ENCODE measurements at places on chromosomes 7 and 10.

DNA sequence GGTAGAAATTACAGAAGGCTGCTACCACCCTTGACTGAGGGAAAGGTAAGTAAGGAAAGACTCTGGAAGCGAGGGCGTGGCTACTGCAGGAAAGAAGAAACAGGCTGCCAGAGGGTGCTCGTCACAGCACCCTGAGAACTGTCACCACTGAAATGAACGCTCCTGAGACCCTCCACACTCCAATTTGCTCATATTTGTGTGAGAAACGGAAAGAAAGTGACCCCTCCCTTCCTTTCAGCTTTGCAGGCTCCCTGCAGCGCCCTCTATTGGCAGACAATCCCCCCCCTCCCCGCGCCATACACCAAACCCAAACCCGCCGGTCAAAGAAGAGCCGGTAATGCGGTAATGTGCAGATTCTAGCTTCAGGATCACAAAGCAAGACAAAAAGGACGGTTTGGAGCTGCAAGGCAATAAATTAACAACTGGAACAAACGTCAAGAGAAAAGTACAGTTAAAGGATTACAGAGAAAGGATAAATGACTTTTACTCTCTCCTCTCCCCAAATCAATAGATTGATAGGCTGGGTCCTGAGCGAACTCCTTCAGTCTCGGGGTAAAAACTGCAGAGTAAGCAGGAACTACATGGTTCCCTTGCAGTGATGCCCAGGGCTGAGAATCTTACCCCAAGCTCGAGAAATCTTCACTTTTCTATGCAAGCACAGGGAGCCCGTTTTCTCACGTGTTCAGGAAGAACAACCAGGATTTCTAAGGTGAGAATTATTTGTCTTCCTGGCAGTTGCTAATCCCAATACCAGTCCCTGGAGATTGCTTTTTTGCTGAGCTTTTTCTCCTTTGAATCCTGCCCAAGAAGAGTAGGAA is 47.6 kb downstream of the STEAP1B start:
- DNase-seq: no peak

DNA sequence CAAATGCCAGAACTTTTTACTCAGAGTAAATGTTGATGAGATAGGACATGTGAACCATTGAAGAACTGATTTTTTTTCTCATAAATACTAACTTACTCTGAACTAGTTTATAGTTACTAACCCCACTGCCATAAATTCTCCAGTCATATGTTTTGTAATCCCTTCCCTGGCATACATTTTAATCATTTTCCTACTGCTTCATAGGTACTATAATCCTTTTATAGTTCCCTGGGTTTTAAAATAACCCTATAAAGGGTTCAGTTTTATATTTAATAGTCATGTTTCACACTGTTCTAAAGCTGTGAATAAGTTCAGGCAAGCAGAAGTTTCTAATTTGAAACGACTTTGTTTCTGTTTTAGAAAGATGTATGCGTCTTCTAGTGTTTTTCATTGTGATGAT is 28.9 kb downstream of the CNNM2 start:
- DNase-seq: no peak

GRCh38 chr10:13700473-13701144 is 113.8 kb downstream of the PRPF18 start:
- no peak for DNase-seq

DNA sequence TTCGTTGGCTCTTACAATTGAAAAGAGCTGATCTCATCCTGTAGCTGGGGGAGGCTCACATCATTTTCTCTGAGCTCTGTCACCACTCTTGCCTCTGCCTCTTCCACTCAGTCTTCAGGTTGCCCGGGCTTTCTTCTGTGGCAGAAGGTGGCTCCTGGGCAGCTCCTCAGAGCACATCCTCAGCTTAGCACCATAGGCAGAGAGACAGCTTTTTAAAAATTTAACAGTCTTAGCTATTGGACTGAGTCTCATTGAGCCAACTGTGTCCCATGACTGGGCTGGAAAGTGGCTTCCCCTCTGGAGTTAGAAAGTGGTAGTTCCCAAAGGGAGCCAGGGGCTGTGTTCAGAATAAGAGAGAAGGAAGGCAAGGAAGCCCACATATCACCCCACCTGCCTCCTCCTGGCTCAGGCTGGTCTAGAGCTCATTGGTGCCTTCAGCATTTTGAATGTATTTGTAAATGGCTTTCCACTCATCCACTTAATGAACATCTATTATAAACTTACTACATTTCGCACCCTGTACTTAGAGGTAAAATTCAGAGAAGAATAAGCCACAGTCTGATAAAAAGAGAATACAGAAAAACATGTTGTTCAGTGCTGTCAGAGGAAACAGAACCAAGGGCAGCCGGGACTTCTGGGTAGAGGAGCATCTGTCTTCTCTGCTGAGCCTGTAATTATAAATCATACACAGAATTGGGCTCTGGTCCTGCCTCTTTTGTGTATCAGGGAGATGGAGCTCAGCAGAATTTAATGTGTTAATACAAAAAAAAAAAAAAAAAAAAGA is 119.3 kb downstream of the WDFY4 start:
- no peak for DNase-seq

DNA sequence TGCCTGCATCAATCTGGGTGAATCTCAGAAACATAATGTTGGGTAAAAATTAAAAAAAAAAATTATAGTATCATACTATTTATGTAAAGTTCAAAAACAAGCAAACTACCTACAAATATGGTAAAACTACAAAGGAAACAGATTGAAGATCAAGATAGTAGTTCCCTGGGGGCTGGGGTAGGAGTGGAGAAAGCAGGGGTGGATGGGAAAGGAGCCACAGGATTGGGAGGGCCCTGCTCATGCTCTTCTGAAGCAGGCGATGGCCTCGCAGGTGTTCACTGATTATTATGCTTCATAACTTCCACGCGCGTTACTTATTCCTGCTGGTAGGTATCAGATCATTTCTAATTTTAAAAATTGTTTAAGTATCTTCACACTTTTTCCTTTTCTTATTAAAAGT is 96.0 kb upstream of the GATA3 start:
- no peak for DNase-seq

DNA sequence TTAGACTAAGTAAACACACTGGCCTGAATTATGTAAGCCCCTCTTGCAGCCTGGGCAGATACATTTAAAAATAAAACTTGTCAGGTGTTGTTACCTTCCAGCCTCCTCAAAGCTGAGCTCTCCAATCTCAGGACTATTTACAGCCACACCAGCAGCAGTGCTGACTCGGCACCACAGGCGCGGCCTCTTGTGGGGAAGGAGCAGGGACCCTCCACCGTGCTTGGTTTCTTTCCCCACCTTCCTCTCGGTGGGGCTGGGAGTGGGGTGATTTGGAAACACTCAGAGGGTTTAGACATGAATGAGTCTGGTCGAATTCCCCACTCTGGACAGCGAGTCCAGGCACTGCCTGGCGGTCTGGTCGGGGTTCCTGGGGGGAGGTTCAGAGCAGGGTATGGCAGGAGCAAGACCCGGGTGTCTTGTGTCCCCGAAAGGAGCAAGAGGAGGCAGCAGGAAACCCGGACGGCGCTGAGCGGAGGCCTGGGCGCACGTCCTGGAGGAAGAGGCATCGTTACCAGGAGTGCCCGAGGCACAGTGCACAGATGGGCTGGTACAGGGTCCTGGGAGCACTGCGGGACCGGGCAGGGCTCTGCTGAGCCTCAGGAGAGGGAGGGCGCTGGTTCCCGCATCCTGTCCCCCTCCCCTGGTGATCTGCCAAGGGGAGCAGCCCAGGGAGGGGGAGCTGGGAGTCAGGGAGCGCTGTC is 29.2 kb upstream of the CFAP46 start:
- DNase-seq: no peak

- no peak for DNase-seq
Observed at GRCh38 chr10:123750901-123751300, 84.7 kb downstream of the GPR26 start.

DNA sequence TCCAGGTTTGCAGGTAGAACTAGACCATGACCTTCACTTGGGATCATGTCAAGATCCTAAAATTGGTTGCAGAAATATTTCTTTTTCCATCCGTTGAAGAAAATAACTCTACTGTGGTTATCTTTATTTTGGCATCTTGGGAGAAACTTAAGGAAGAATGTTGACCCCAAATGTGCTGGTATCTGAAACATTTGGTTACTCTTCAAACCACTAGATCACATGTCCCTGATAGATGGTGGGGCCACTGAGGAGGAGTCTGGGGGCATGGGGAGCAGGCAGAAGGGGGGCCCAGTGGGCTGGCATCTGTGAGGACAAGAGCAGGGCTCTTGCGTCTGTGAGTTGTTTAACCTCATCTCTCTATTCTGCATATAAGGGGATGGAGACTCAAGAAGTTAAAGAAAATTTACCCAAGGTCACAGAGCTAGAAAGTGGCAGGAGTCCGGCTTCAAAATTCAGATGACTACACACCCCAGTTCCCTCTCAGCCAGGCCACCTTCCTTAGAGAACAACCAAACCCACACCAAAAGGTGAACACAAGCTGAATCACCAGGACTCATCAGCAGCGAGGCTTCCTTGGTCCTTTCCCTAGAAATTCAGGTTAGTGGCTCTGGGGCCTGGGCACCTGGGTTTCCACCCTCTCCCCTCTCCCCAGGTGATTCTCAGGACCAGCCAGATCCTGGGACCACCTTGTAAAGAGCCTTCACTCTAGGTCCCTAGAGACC is 40.6 kb upstream of the SRGN start:
- no peak for DNase-seq

DNA sequence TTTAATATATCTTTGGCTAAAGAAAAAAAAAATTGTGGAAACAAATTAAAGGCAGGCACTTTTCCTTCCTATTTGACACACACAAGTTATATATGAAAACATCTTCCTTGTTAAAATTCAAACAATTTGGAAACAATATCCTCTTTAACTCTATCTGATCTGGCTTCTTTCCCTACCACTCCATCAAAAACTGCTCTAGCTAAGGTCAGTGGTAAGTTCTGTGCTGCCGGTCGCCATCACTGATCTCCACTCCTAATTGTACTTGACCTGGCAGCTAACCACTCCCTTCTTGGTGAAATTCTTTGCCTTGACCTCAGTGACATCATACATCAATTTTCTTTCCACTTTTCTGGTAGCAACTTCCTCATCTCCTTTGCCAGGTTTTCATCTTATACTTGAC is 47.9 kb upstream of the MRLN start:
- DNase-seq: no peak

GRCh38 chr7:91082852-91083495 is 181.3 kb upstream of the FZD1 start:
- no peak for DNase-seq

DNA sequence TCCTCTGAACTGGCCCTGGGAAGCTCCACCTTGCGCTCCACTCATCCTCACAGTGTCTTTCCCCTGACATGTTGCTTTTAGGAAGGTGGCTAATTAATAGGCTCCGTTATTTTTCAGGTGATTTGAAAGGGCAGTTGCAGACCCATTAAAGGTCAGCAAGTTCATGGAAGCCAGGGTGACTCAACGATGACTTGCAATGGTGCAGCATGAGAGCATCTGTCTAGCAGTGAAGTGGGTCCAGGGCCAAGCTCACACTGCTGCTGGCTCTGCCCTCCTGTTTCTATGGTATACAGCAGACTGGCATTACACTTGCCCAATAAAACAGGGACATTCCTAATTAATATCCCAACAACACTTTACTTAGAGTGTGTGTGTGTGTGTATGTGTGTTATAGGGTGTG is 68.8 kb upstream of the WDR11 start:
- DNase-seq: no peak

- DNase-seq: no peak
Observed at GRCh38 chr10:66827353-66827752, 98.5 kb upstream of the LRRTM3 start.

- no peak for DNase-seq
Observed at GRCh38 chr10:102770792-102771191, 27.0 kb downstream of the WBP1L start.

GRCh38 chr7:99976626-99977025 is 795 bp upstream of the AZGP1 start:
- no peak for DNase-seq

- DNase-seq: no peak
Observed at GRCh38 chr7:5779141-5779540, 2.3 kb downstream of the RNF216 start.

DNA sequence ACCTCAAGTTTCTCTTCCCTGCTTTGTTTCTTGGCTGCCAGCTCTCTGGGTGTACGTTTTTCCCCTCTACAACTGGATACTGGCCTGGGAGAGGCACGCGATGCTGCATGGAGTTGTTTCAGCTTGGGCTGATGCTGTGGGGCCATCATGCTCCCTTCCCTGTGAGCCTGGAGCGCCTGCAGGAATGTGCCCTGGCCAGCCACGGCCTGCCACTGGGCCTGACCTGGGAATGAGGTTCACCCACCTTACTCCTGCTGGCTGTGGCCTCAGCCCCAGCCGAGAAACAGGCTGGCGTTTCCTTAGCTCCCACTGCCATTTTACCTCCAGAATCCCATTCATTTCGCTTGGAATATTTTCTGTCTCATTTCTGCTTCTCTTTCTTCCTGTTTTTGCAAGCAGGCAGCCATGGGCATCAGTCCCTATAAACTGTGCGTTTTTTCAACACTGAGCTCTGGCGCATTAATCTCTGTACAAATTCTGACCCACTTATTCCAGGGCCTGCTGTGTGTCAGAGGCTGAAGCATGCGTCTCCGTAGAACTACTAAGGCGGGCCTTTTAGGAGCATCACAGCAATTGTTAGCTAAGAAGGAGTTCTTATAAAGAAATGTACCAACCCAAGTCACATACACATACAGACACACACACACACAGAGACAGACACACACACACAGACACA is 57.9 kb downstream of the GATA3 start:
- DNase-seq: no peak
